Renal pelvis (tissue), 12 donors: ENCODE measurements at places on chromosomes 3 and 15. TPM values are rescaled to one million over a fixed set of nuclear protein-coding genes. Genes with fewer than 3 reads are reported as not detected.

GRCh38 chr3:196207833-196208607 is 3.2 kb downstream of the ZDHHC19 start:
- DNase-seq: no peak

The CX3CR1 gene
- 3.9 TPM for polyA plus RNA-seq

The CLEC3B gene
- 27.2 TPM for polyA plus RNA-seq

- no peak for DNase-seq
Measured at GRCh38 chr15:61444585-61444984, 215.5 kb upstream of the RORA start.

DNA sequence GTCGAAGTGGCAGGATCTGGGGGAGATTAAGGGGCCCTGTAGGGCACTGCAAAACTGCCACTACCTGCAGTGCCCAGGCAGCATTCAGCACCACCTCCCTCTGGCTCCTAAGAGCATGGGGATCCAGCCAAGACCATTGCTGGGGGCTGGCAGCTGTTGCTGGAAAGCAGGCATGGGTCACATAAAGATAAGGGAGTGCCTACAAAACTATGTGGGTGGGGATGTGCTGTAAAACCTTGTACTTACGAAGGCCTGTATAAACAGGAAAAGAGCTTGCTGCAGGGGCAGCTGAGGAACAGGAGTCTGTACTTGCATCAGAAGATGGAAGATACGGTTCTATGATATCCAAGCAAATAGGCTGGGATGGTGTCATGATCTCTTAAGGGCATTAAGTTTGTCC is 27.1 kb downstream of the IL20RB start:
- no peak for DNase-seq

DNA sequence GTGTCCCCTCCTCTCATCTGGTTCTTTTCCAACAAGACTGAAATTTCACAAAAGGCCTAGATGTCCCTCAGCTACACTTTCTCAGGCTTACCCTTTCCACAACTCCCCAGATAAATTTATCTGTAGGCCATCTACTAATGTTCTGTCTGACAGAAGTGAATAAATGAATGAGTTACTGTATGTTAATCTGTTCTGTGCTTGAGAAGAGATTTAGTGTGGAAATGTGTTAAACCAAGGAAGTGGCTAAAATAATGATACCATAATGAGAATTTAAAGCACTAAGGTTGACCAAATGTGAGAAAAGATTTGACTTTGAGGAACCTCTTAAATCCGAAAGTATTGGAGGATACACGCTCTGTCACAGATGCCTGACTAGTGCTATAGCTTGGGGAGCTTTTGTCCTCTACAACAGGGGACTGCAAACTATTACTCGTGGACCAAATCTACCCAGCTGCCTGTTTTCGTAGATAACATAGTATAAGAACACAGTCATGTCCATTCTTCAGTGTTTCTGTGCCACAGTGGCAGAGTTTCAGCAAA is 74.8 kb upstream of the P2RY1 start:
- no peak for DNase-seq

DNA sequence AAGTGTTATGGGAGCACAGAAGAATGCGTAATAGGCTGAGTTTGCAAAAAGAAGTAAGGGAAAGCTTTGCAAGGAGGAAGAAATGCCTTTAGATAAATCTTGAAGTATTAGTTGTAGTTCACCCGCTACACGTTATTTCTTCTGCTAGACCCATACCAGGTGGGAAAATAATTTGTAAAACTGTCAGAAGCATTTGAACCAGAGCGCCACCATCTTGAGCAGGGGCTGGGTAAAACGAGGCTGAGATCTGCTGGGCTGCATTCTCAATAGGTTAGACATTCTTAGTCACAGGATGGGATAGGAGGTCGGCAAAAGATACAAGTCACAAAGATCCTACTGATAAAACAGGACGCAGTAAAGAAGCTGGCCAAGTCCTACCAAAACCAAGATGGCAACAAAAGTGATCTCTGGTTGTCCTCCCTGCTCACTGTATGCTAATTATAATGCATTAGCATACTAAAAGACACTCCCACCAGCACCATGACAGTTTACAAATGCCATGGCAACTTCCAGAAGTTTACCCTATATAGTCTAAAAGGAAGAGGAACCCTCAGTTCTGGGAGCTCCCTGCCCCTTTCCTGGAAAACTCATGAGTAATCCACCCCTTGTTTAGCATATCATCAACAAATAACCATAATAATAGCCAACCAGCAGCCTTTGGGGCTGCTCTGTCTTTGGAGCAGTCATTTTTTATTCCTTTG is 50.0 kb upstream of the ZNF280D start:
- DNase-seq: no peak

- DNase-seq: no peak
Measured at GRCh38 chr3:71388535-71389120, 194.9 kb downstream of the FOXP1 start.

GRCh38 chr15:98904544-98904943 is 103.0 kb downstream of the PGPEP1L start:
- no peak for DNase-seq

DNA sequence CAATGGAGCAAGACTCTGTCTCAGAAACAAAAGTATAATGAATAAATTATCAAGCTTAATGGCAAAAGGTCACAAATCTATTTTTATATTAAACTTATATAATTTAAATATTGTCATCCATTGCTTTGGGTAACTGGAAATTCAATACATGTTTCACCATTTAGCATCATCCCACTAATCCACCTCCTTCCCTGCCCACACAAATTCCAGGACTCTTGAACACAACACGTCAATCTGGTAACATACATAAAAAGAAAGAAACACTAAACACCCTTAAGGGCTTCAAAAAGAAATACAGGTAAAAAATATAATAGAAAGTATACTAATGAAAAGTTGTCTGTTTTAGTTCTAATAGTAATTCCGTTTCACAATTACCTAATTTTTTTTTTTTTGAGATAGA is 149.4 kb downstream of the STAG1 start:
- no peak for DNase-seq

The A4GNT gene
- 2.8 TPM for polyA plus RNA-seq

The OR5K2 gene
- 0.81 TPM for polyA plus RNA-seq

The PML gene
- 37.7 TPM for polyA plus RNA-seq

DNA sequence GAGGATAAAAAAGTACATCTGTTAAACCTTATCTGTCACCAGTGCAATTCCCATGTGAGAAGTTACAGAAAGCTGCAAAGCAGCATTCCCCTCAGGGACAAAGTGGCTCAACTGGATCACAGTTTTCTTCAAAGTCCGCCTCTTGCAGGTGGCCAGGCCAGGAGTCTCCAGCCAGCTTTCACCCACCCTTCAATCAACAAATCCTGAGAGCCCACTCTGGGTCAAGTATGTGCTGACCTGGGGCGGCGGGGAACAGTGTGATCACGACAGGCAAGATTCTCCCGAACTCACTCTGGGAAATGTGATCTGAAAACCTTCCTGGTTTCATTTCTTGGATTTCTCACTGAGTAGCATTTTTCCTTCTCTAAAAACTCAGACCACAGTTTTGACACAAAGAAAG is 39.2 kb downstream of the RFT1 start:
- DNase-seq: no peak
